Vagina (tissue), 2 donors: ENCODE measurements at places on chromosomes 12 and 14.

DNA sequence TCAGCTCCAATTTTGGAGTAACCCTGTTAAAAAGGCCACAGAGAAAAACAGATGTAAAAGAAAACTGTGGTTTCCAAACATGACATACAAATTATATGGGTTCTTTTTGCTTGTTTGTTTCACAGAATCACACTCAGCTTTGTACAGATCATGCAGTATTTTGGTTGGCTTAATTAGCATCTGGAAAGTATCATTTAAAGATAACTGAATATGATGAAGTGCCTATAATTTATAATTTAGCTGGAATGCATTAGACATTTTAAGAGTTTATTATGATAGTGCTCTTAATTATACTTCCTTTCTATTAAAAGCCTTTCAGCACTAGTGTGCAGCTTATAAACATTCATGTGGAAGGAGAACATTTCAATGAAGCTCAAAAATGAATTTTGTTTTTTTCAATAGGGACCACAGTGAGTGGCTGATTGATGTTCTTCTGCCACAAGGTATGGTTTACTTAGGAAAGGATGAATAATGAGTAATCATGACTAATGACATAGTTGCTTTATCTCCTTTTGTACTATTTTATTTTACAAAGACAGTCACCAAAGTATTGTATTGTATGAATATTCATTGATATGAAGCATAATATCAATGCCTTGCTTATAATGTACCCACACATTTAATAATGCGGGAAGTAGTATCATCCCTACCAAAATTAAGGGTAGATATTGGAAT is 98.3 kb downstream of the UNC79 start:
- no peak for DNase-seq

GRCh38 chr14:72443991-72444441 is 449.9 kb downstream of the DPF3 start:
- no peak for DNase-seq

DNA sequence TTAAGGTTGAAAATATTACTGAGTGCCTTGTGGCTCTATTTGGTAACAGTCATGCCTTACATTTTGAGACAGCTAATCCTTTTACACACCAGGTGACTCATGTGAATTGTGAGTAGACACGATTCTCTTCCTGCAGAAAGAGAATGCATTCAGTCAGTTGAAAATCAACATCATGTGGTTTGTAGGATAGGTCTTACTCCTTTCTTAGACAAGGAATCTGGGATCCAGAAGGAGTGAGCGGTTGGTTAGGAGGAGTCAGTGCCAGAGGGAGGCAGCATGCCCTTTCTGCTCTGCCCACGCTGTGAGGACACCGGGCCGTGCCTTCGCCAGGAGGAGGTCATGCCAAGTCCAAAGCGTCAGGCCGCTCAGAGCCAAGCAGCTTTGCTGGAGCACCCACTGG is 47.6 kb downstream of the TRAF3 start:
- DNase-seq: no peak

GRCh38 chr12:80445083-80445793 is 1.2 kb downstream of the PTPRQ start:
- no peak for DNase-seq

GRCh38 chr14:102646615-102647014 is 54.2 kb downstream of the RCOR1 start:
- DNase-seq: no peak

GRCh38 chr14:96047101-96047500 is 7.9 kb downstream of the C14orf132 start:
- no peak for DNase-seq

- no peak for DNase-seq
These were observed 4.2 kb downstream of the SERPINA10 start for GRCh38 chr14:94288610-94289465.

- no peak for DNase-seq
These were observed 226.0 kb upstream of the PDE3A start for GRCh38 chr12:20142316-20142715.

DNA sequence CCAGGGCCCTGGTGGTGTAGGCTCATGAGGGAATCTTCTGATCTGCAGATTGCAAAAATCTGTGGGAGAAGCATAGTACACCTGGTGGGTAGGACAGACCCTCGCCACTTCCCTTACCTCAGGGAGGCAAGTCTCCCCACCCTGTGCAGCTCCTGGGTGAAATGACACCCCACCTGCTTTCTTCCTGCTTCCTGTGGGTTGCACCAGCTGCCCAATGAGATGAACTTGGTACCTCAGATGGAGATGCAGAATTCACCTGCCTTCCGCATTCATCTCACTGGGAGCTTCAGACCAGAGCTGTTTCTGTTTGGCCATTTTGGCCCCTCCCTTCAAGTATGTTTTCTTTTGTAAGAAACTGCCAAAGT is 4.7 kb downstream of the CLEC2D start:
- DNase-seq: no peak
